ENCODE measurements at places on chromosomes 12 and 14.
A peak's percentile ranks its signal among the peaks of the same experiment; 100 is the strongest.

DNA sequence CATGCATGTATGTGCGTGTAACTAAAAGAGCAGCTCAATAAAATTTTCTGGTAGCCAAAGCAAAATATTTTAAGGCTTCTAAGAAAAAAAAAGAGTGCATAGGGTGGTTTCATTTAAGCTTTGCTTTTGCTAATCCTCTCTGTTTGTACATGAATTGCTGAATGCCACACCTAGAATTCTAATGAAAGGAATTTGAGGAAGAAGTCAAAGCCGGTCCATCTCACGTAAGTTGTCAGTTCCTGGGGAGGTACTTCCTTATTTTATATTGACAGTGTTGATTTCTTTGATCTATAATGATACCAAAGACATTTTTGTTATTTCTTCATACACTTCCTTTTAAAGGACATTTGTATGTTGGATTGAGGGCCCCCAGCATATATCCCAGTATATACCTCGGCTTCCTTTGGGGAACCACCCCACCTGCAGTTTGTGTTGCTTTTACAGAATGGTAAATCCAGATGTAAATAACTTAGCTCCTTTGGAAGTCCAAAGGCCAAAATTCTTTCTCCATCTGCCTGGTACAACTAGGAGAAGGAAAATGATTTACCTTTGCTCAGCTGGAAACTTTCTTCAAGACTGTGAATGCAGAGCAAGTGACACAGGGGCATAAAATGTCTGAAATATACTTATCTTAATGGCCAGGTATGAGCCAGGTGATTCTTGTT, 420.9 kb upstream of the ATP2B1 start:
- no peak for DNase-seq

DNA sequence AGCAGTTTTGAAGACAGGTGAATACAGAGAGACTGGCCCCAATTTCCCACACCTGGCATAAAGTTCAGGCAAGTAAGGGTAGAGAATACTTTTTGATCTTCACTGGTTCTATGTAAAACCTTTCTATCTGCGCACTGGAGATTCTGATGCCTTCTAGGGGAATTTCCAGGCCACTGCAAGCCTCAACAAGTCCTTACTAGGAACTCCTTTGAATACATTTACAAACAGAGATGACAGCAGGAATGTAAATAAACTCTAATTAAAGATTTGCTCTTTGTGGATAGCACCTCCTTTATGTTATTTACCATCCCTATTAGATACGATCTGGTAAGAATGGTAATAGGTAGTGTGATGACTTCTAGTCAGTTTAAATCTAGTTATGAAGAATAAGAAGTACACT, 69.2 kb downstream of the NTN4 start:
- DNase-seq = no peak

DNA sequence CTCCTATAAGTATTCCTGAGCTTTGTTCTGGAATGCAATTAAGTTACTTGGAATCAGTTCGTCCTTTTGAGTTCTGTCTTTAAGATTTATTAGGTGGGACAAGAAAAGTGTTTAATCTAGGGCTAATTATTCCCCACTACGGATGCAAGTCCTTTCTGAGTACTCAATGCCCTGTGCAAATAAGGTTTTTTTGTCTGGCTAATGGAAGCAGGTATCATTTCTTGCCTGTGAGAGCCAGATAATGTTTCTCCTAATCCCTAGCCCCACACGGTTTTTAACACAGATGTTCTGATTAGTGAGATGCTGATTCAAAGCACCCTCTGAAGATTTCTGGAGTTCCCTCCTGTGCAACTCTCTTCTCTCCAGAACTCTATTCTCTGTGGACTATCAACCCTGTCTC, 296.6 kb upstream of the PRICKLE1 start:
- no peak for DNase-seq

DNA sequence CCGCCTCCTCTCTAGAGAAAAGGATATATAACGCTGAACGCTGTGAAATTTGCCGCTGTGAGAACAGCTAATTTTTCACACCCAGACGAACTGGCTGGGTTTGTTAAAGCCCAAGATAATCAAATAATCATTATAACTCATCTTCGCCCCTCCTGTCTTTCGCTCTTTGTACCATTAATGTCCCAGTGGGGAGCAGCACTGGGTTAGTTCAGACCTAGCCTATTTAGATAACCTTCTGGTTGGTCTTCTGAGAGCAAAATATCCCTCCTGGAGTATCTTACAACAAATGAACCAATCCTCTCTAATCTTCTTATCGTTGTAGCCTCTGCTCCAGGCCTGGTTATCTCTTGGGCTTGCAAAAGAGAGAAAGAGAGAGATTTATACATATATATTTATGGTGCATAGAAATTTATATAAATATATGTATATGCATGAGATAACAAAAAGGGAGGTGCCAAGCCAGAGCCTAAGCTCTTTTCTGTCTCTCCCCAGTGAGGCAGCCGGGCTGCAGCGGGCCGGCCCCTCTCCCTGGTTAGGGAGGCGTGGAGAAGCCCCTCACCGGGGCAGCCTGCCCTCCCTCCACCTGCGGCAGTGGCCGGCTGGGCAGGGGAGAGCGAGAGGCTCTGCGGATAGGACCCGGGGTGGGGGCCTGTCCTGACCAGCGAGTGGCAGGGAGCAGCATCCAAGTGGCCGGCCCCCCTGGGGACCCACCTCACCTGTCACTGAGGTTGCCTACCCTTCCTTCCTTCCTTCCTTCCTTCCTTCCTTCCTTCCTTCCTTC, 202.0 kb upstream of the LHX5 start:
- no peak for DNase-seq

GRCh38 chr12:40020261-40020691, 85.6 kb downstream of the SLC2A13 start:
- no peak for DNase-seq

DNA sequence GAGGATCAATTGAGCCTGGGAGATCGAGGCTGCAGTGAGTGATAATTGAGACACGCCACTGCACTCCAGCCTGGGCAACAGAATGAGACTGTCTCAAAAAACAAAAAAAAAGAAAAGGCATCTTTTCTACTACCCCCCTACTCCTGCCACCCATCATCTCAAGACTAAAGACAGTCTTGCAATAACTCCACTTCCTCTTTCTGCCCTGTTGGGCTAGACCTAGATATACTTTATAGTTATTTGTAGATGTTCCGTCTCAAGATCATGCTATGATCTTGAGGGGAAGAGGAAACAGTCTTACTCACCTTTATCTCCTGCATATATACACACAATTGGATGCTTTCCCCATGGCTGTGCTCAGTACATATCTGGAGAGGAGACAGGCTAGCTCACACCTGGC, 12.1 kb upstream of the ESPL1 start:
- DNase-seq = no peak

DNA sequence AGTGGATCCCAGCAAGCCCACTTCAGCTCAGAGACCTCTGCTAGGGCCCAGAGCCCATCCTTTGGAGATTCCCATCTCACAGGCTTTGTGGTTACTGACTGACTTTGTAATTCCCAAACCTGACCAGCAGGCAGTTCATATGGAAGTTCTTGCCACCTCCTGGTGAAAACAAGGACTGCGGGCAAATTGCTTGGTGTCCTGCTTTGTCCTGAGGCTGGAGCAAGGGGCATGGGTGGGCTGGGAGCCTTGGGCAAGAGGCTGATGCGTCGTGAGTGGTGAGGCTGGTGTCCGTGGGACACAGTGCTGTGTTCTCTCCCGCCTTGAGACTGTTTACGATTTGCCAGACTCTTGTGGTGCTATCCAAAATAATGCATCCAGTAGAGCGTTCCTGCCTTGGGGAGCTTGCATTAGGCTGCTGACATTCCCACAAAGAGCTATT, 91.0 kb downstream of the LRRC74A start:
- DNase-seq = no peak

GRCh38 chr14:57323721-57324120, 55.0 kb downstream of the AP5M1 start:
- no peak for DNase-seq

DNA sequence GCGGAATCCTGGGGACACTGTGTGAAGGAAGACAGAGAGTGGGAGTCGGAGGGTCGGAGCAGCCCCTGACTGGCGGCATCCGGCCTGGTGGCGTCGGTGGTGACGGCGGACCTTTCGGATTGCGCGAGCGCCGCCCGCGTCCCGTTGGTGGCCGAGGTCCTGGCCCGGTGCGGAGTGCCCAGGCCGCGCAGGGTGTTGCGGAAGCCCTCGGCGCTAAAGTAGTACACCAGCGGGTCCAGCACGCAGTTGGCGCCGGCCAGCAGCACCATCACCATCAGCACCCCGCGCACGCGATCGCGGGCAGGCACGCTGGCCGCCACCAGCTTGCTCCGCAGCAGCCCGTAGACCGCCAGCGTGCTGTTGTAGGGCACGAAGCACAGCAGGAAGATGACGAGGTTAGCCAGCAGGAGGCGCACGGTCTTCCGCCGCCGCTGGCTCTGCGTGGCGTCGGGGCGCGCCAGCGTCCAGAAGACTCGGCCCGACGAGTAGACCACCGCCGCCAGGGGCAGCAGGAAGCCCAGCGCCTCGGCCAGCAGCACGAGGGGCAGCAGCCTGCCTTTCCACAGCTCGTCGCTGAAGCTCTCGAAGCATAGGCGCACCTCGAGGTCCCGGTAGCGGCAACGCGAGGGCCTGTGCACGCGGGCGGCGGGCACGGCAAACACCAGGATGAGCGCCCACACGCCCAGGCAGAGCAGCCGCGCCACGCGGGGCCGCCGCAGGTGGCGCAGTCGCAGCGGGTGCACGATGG, 13.1 kb upstream of the CHD4 start:
- peak; percentile 59 for DNase-seq

DNA sequence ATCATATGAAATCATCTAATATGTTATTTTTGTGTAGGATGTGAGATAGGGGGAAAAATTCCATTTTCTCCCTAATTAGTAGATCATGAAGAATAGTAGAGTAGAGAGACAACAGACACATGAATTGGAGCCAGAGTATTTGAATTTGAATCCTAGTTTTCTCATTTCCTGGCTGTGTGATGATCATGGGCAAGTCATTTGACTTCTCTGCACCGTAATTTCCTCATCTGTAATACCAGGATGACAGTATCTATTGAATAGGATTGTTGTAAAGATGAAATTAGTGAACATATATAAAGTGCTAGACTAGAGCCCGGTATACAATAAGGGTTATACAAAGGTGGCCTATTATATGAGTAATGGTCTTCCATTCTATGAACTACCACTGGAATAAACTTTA, 32.2 kb upstream of the PLXNC1 start:
- no peak for DNase-seq

GRCh38 chr14:99447739-99448138, 32.9 kb downstream of the SETD3 start:
- DNase-seq = no peak

DNA sequence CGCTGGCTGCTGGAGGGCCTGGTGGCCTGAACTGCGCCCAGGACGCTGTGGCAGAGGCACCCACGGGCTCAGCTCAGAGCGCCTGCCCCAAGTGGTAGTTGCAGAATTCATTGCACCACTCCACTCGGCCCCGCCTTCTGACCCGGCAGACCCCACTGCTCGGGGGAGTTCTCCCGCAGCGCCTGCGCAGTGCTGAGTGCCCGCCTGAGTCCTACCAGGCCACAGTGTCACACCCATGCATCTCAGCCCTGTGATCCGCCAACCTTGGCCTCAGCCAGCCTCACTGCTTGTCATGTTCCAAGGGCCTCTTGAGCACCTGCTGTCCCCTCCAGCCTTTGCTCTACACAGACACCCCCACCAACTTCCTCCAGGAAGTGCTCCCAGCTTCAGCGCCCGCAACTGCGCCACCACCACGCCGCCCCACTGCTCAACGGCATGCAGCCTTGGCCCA, 12.2 kb downstream of the DEGS2 start:
- DNase-seq = peak; percentile 73

GRCh38 chr14:70113211-70113610, 75.5 kb downstream of the SLC8A3 start:
- DNase-seq = no peak

DNA sequence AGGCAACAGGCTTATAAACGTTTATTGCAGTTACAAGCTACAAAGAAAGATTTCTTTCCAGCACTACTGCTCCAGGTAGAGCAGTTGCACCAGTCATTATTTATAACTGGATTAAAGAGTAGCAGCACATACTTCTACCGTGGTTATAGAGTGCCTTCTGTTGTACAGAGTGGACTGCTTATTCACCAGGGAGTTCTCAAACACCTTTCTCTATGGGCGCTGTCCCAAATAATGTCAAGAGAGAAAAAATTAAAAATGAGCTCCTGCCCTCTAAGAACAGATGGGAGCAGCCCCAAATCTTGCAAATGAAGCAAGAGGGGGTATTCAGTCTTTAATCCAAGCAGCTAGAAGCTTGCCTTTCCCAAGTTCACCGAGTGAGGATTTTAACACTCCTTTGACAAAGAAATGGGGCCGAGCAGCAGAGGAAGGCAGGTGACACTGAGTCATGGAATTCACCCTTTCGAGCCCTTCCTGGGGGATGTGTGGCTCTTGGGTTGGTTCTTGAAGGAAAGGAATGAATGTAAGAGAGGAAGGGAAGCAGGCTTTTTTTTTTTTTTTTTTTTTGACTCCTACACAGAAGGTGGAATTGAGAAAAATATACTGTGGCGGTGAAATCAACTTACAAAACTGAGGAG, 181.2 kb downstream of the PRKCH start:
- no peak for DNase-seq

GRCh38 chr12:124299628-124300388, 4.9 kb downstream of the RFLNA start:
- no peak for DNase-seq

- DNase-seq = no peak
Observed at GRCh38 chr12:45737638-45738037, 8.1 kb downstream of the ARID2 start.

GRCh38 chr12:30631740-30632139, 63.9 kb downstream of the IPO8 start:
- no peak for DNase-seq

Measured in CD4-positive, alpha-beta T cell treated with Interleukin-17A for 1 hour (primary cell).